NCI-H2171 treated with DMSO at 0.1 percent for 48 hours (cell line): ENCODE measurements at places on chromosomes 1 and 21.

DNA sequence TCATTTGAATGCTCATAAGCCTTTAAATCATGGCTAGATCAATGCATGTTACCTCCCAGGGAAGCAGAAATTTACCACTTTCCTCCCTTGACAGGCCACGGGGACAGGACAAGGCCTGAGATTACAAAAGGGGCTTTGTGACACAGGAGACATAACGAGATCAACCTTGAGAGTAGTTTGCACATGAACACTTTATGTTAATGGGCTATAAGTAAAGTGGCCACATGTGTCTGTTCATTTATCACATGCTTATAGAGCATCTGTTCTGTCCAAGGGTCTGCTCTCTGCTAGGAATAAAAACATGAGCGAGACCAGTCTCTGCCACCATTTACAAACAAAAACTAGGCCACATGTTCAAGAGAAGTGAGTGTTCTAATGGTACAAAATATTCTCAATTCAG, 144.1 kb upstream of the C8B start:
- peak; percentile 7 for DNase-seq

- DNase-seq: no peak
Measured at GRCh38 chr1:74976491-74976890, 157.7 kb upstream of the LHX8 start.

- DNase-seq: no peak
Measured at GRCh38 chr1:61436016-61436415, 288.9 kb downstream of the TM2D1 start.

- DNase-seq: no peak
Measured at GRCh38 chr1:58392083-58392482, 154.4 kb downstream of the OMA1 start.

- DNase-seq: no peak
Measured at GRCh38 chr1:168552961-168553360, 9.2 kb upstream of the XCL2 start.

DNA sequence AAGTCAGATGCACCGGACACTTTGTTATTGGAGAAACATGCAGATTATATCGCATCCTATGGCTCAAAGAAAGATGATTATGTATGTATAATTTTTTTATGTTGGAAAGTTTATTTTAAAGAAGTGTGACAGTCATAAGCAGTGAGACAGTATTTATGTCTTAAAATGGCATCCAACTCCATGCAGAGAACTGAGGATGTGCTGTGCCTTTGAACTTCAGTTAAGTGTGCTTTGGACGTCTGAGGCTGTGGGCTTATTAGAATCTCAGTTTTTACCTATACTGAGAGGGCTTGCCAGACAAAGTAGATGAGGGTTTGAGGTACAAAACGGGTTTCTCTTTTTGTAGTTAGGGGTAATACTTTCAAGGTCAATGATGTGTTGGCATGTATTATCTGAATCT, 1.5 kb downstream of the RABGGTB start:
- DNase-seq: no peak

- DNase-seq: no peak
Measured at GRCh38 chr1:114072246-114072645, 81.4 kb downstream of the SYT6 start.

- DNase-seq: no peak
Measured at GRCh38 chr21:46003575-46004007, 22.0 kb downstream of the COL6A1 start.

GRCh38 chr1:30511563-30511962, 211.8 kb downstream of the MATN1 start:
- no peak for DNase-seq

GRCh38 chr1:59553371-59553770, 256.5 kb downstream of the FGGY start:
- DNase-seq: no peak
